A549 treated with Hydrocortisone at 1 μM for 4 hours (cell line): ENCODE measurements at places on chromosomes 2 and 18. TPM values are rescaled to one million over a fixed set of nuclear protein-coding genes. Genes with fewer than 3 reads are reported as not detected.

SERPINB2 gene
- total RNA-seq: 0.07 to 0.12 TPM (median 0.07 TPM) in 3 of 5 replicates, not detected in the others

OBSL1 gene
- total RNA-seq: 18.8 to 22.2 TPM (median 19.9 TPM) in 5 replicates

POMC gene
- not detected in 5 replicates for total RNA-seq

FBLN7 gene
- total RNA-seq: 0.44 to 0.66 TPM (median 0.56 TPM) in 5 replicates

CTLA4 gene
- not detected in 5 replicates for total RNA-seq

BMP10 gene
- not detected in 5 replicates for total RNA-seq

ANO7 gene
- 1.7 to 2.3 TPM (median 2.1 TPM) in 5 replicates for total RNA-seq

GKN2 gene
- 1.8 to 3.1 TPM (median 2.5 TPM) in 5 replicates for total RNA-seq

SERPINB10 gene
- total RNA-seq: not detected in 5 replicates

PKDCC gene
- total RNA-seq: 18.8 to 24.3 TPM (median 23.7 TPM) in 5 replicates

COL4A3 gene
- 0.41 to 1.3 TPM (median 1.0 TPM) in 5 replicates for total RNA-seq

IL36B gene
- total RNA-seq: 0.08 to 0.20 TPM (median 0.12 TPM) in 3 of 5 replicates, not detected in the others

CHRNG gene
- total RNA-seq: not detected in 5 replicates

BBS5 gene
- total RNA-seq: 4.9 to 5.8 TPM (median 5.4 TPM) in 5 replicates

FEV gene
- total RNA-seq: not detected in 5 replicates

PDCD1 gene
- total RNA-seq: 0.12 TPM in 1 of 5 replicates, not detected in the others

FAP gene
- total RNA-seq: 0.23 TPM in 1 of 5 replicates, not detected in the others

ANKRD30B gene
- total RNA-seq: not detected in 5 replicates

GALNT3 gene
- total RNA-seq: 0.06 TPM in 1 of 5 replicates, not detected in the others

PROM2 gene
- total RNA-seq: 0.01 to 0.23 TPM (median 0.14 TPM) in 4 of 5 replicates, not detected in the other

RGPD3 gene
- total RNA-seq: 0.06 to 0.23 TPM (median 0.17 TPM) in 5 replicates

HOXD3 gene
- 0.08 to 0.18 TPM (median 0.17 TPM) in 4 of 5 replicates, not detected in the other for total RNA-seq

ZSWIM2 gene
- total RNA-seq: not detected in 5 replicates

MIB1 gene
- 4.9 to 11.2 TPM (median 8.6 TPM) in 5 replicates for total RNA-seq

SOCS6 gene
- 26.2 to 35.4 TPM (median 31.8 TPM) in 5 replicates for total RNA-seq

SAG gene
- total RNA-seq: not detected in 5 replicates

DSC2 gene
- 0.80 to 1.3 TPM (median 0.98 TPM) in 5 replicates for total RNA-seq

GNLY gene
- 0.08 to 0.31 TPM (median 0.18 TPM) in 5 replicates for total RNA-seq

PELI1 gene
- 1.1 to 1.7 TPM (median 1.2 TPM) in 5 replicates for total RNA-seq

SERPINB13 gene
- not detected in 5 replicates for total RNA-seq
